Activated CD8-positive, alpha-beta T cell treated with anti-CD3 and anti-CD28 coated beads, Interleukin-2, amount 10 ng/mL, durations not matched to agents 7 days and 5 days (primary cell): ENCODE measurements at places on chromosomes 13 and 19.

- no peak overlapping the region for H3K27ac ChIP-seq
- H3K36me3 ChIP-seq = no peaks in the 10 kb centered on the region
- DNase-seq = no peak
Measured at GRCh38 chr19:3710265-3710812, 2.2 kb downstream of the TJP3 start.

- no peak overlapping the region for H3K4me3 ChIP-seq
- no peak for DNase-seq
- no peaks in the 10 kb centered on the region for H3K36me3 ChIP-seq
- H3K4me1 ChIP-seq = peaks cover 5% of the 10 kb centered on the region
- H3K27me3 ChIP-seq = no peaks in the 10 kb centered on the region
Measured at GRCh38 chr19:31254611-31255010, 94.6 kb downstream of the TSHZ3 start.

GRCh38 chr19:44792281-44792680, 14.6 kb downstream of the CBLC start:
- no peak overlapping the region for H3K27ac ChIP-seq
- no peak overlapping the region for H3K4me3 ChIP-seq
- peaks cover 17% of the 10 kb centered on the region for H3K4me1 ChIP-seq
- H3K36me3 ChIP-seq = no peaks in the 10 kb centered on the region
- H3K27me3 ChIP-seq = no peaks in the 10 kb centered on the region

GRCh38 chr13:48018637-48019036, 17.6 kb upstream of the SUCLA2 start:
- no peak overlapping the region for H3K27ac ChIP-seq
- no peaks in the 10 kb centered on the region for H3K27me3 ChIP-seq
- H3K4me1 ChIP-seq = no peaks in the 10 kb centered on the region
- DNase-seq = no peak
- no peak overlapping the region for H3K4me3 ChIP-seq

GRCh38 chr13:24284889-24285565, 24.4 kb upstream of the C1QTNF9 start:
- no peak for DNase-seq
- H3K4me3 ChIP-seq = no peak overlapping the region
- peaks cover 56% of the 10 kb centered on the region for H3K36me3 ChIP-seq
- peaks cover 2% of the 10 kb centered on the region for H3K4me1 ChIP-seq
- no peak overlapping the region for H3K27ac ChIP-seq
- no peaks in the 10 kb centered on the region for H3K27me3 ChIP-seq

- no peak for DNase-seq
- no peaks in the 10 kb centered on the region for H3K27me3 ChIP-seq
- peaks cover 10% of the 10 kb centered on the region for H3K4me1 ChIP-seq
- H3K4me3 ChIP-seq = no peak overlapping the region
Measured at GRCh38 chr13:43085545-43085944, 62.2 kb downstream of the DNAJC15 start.

GRCh38 chr13:98803111-98803561, 50.7 kb upstream of the SLC15A1 start:
- H3K27ac ChIP-seq = no peak overlapping the region
- peaks cover 25% of the 10 kb centered on the region for H3K36me3 ChIP-seq
- DNase-seq = no peak
- H3K27me3 ChIP-seq = no peaks in the 10 kb centered on the region
- H3K4me3 ChIP-seq = no peak overlapping the region

GRCh38 chr19:3411636-3412035, 45.3 kb downstream of the NFIC start:
- H3K36me3 ChIP-seq = no peaks in the 10 kb centered on the region
- DNase-seq = no peak
- no peaks in the 10 kb centered on the region for H3K27me3 ChIP-seq
- no peaks in the 10 kb centered on the region for H3K4me1 ChIP-seq

GRCh38 chr13:36979361-36980050, 19.6 kb downstream of the ALG5 start:
- DNase-seq = no peak
- no peak overlapping the region for H3K4me3 ChIP-seq
- peaks cover 7% of the 10 kb centered on the region for H3K4me1 ChIP-seq
- peak overlapping the region; percentile 11 for H3K27ac ChIP-seq

GRCh38 chr19:30388327-30388726, 16.1 kb downstream of the ZNF536 start:
- no peaks in the 10 kb centered on the region for H3K36me3 ChIP-seq
- H3K4me1 ChIP-seq = no peaks in the 10 kb centered on the region
- H3K27me3 ChIP-seq = peaks cover 2% of the 10 kb centered on the region
- DNase-seq = no peak
- no peak overlapping the region for H3K4me3 ChIP-seq

DNA sequence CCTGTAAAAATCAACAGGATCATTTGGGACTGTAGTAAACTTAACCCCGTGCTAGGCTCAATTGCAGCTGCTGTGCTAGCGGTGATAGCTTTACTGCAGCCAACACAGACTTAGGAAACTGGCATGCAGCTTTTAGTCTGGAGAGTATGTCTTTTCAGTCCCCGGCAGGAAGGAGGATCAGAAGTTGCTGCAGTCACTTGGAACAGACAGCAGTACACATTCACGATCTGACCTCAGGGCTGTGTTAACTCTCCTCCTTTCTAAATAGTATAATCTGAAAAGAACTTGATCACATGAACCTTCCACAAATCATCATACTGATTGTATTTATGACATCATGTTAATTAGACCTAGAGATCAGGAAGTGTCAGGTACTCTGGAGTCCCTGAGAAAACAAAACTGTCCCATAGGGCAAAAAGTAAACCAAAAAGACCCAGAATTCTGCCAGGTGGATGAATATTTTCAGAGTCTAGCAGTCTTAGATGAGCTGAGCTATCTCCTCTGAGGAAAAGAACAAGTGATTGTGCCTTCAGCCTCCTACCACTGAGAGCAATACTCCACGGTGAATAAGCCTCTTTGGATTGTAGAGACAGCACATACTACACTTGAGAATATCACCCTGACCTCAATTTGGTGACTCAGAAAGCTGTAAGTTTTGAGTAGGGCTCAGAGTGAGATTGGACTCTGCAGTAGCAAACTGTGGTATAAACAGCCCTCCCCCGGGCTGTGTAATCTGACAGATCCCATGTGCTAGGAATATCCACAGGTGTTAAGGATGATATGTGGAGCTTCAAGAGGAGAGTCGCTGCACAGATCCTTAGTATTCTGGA, 181.0 kb upstream of the GPR12 start:
- peaks cover 7% of the 10 kb centered on the region for H3K27me3 ChIP-seq
- H3K4me1 ChIP-seq = no peaks in the 10 kb centered on the region
- H3K36me3 ChIP-seq = no peaks in the 10 kb centered on the region
- no peak overlapping the region for H3K4me3 ChIP-seq

DNA sequence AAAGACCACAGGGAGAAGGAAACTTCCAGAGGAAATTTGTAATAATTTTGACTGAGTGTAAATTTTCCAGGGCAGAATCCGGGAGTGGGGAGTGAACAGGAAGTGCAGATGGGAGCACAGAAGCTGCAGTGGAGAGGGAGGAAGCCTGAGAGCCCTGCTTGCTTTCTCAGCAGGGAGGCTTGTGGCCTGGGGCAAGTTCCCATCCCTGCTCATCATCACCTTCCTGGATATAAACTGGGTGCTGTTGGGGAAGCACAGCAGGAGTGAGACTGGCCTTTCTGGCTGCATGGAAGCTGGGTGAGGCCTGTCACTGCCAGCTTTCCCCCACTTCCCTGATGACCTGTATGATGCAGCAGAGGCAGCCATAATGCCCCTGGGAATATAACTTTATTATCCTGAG, 532.9 kb downstream of the SLITRK6 start:
- H3K27ac ChIP-seq = no peak overlapping the region
- H3K36me3 ChIP-seq = no peaks in the 10 kb centered on the region
- no peaks in the 10 kb centered on the region for H3K4me1 ChIP-seq
- no peak for DNase-seq
- no peak overlapping the region for H3K4me3 ChIP-seq
- H3K27me3 ChIP-seq = no peaks in the 10 kb centered on the region

GRCh38 chr19:19321141-19321577, 530 bp downstream of the MAU2 start:
- H3K27me3 ChIP-seq = no peaks in the 10 kb centered on the region
- peak overlapping the region; percentile 97 for H3K4me3 ChIP-seq
- peaks cover 42% of the 10 kb centered on the region for H3K36me3 ChIP-seq
- peaks cover 35% of the 10 kb centered on the region for H3K4me1 ChIP-seq

DNA sequence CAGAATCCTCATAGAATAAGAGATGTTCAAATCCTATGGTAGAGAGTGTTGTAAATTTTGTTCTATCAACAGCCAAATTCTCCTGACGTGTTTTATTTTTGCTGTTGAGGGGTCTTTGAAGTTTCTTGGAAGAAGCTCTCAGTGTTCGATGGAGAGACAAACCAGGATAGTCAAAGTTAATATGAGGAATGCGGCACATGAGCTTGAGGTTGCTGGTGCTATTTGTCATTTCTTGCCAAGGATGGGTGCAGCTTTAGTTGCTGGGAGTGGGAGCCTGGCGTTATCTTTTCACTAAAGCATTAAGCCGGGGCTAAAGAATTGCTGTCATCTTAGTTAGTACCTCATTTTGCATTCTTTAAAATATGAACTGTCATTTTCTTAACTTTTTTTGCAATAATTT, 239.9 kb upstream of the CSNK1A1L start:
- H3K4me3 ChIP-seq = no peak overlapping the region
- H3K27me3 ChIP-seq = no peaks in the 10 kb centered on the region
- H3K27ac ChIP-seq = no peak overlapping the region
- no peak for DNase-seq
- H3K4me1 ChIP-seq = no peaks in the 10 kb centered on the region

DNA sequence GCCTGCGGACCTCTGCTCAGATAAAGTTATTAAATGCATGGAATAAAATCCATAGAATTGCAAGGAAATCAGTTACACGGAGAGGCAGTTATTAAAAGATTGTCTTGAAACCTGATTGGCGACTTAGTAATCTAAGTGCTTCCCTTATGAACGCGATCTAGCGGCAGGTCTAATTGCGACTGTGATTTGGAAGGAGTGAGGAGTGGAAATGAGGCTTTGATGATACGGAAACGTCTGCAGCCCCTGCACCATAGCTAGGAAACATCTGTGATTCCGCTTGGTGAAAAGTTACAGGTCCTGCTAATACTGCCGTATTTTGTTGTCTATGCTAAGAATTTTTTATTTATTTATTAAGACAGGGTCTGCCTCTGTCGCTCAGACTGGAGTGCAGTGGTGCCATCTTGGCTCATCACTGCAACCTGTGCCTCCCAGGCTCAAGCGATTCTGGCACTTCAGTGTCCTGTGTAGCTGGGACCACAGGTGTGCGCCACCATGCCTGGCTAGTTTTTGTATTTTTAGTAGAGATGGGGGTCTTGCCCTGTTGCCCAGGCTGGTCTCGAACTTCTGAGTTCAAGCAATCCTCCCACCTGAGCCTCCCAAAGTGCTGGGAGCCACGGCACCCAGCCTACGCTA, 887 bp downstream of the NDUFS7 start:
- peaks cover 27% of the 10 kb centered on the region for H3K36me3 ChIP-seq
- no peak for DNase-seq
- peaks cover 3% of the 10 kb centered on the region for H3K27me3 ChIP-seq
- H3K4me1 ChIP-seq = peaks cover 22% of the 10 kb centered on the region

- H3K36me3 ChIP-seq = peaks cover 67% of the 10 kb centered on the region
- peaks cover 8% of the 10 kb centered on the region for H3K4me1 ChIP-seq
- H3K4me3 ChIP-seq = no peak overlapping the region
- no peak for DNase-seq
- no peaks in the 10 kb centered on the region for H3K27me3 ChIP-seq
Measured at GRCh38 chr19:5594521-5594950, 26.8 kb upstream of the TINCR start.

- DNase-seq = no peak
- peaks cover 64% of the 10 kb centered on the region for H3K36me3 ChIP-seq
- H3K27me3 ChIP-seq = no peaks in the 10 kb centered on the region
Measured at GRCh38 chr19:53177986-53178385, 15.2 kb downstream of the ZNF665 start.

DNA sequence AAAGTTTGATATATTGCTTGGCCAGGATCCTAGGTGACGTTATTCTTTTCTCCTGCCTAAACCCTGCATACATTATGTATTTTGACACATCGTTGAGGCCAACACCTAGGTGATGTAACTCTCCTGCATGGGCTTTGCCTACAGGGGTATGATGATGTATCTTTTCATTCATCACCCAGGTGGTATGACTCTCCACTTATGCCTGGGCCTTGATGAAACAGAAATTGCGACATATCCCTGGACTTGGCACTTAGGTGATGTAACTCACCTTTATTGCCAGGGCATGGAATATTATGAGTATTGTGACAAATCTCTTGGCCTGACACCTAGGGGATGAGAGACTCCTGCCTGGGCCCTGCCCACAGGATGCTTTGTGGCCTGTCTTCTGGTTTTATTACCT, 18.5 kb upstream of the ZNF681 start:
- no peak for DNase-seq
- H3K36me3 ChIP-seq = peaks cover 58% of the 10 kb centered on the region
- H3K27ac ChIP-seq = peak overlapping the region; percentile 27
- peaks cover 16% of the 10 kb centered on the region for H3K4me1 ChIP-seq

- no peak overlapping the region for H3K27ac ChIP-seq
- DNase-seq = no peak
- peaks cover 60% of the 10 kb centered on the region for H3K4me1 ChIP-seq
Measured at GRCh38 chr19:44765949-44766335, 11.7 kb upstream of the CBLC start.

DNA sequence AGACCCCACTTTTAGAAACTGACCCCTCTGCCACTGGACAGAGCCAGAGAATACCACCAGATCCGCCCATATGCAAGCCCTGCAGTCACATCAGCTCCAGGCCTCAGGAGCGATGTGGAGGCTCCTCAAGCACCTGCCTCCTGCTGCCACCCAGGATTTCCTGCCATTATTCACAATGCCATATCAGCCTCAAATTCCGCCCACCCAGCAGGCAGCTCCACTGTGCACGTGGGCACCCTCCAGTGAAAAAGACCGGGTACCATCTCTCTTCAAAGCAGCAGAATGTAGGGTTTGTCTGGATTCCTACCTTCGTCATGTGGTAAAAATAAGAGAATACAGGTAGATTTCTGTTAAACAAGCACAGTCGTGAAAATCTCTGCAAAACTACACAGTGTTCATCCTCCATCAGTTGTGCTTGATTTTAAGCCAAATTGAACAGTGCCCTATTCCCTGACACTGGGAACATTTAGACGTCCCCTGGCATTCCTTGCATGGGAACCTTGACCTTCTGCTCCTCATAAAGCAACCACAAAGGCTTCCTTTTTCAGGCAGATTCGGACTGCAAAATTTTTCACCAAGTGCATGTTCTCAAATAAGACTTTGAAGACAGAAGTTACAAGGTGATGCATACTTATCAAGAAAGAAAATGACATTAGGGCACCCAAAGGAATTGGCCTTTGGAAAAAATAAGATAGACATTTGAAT, 56.4 kb downstream of the FAM124A start:
- no peak overlapping the region for H3K4me3 ChIP-seq
- no peak for DNase-seq
- H3K27me3 ChIP-seq = peaks cover 5% of the 10 kb centered on the region
- H3K36me3 ChIP-seq = no peaks in the 10 kb centered on the region
- H3K4me1 ChIP-seq = peaks cover 5% of the 10 kb centered on the region

DNA sequence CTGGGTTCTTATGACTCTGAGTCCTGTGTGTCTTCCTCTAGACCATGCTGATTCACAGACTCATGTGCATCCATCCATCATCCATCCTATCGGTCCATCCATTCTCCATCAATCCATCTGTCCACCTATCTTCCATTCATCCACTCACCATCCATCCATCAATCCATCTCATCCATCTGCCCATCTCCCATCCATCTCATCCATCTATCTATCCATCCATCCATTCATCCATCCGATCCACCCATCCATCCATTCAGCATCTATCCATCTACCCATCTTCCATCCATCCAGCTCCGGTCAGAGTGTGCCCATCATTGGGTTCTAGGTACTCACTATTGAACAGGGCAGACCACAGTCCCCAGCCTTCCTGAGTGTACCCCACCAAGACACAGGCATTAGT, 75.6 kb downstream of the SLC7A1 start:
- H3K36me3 ChIP-seq = peaks cover 57% of the 10 kb centered on the region
- no peaks in the 10 kb centered on the region for H3K4me1 ChIP-seq
- H3K27me3 ChIP-seq = no peaks in the 10 kb centered on the region
- no peak overlapping the region for H3K4me3 ChIP-seq
- no peak for DNase-seq
